ENCODE measurements at places on chromosomes 16 and 17.

DNA sequence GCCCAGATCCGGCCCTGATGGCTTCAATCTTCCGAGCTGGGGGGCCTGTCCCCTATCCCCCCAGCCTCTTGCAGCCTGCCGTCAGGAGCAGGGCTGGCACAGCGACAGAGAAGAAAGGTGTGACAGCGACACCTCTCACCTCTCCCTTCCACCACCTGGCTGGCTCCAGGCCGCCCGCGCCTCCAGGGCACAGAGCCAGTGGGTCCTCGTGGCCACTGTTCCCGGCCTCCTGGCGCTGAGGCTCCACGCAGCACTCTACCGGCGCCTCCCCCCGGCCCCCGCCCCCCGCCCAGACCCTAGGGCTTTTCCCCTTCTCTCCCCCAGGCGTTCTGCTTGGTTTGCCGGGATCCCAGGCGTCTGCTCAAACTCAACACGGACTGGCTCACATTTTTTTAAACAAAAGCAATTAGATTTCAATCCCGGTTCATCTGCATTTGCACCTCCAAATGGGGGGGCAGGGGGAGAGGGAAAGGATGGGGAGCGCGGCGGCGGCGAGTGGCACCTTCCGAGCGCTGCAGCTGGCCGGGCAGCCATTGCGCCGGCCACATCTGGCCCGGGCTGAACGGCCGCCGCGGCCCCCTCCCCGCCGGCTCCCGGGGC, 12.8 kb upstream of the CBX8 start:
- no peak for DNase-seq

DNA sequence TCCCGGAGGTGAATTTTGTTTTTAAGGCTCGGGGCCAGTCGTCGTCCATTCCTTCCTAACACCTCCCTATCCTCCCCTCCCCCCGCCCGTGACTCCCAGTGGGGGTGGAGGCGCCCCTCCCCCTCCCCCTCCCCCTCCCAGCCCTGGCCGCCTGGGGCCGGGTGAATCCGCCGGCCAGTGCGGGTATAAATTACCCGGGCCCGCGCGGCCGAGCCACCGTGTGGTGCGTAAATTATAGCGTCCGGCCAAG, 2.0 kb upstream of the GSE1 start:
- DNase-seq, result no peak

- DNase-seq, result no peak
These were observed 29.2 kb upstream of the WFIKKN2 start for GRCh38 chr17:50806141-50806643.

DNA sequence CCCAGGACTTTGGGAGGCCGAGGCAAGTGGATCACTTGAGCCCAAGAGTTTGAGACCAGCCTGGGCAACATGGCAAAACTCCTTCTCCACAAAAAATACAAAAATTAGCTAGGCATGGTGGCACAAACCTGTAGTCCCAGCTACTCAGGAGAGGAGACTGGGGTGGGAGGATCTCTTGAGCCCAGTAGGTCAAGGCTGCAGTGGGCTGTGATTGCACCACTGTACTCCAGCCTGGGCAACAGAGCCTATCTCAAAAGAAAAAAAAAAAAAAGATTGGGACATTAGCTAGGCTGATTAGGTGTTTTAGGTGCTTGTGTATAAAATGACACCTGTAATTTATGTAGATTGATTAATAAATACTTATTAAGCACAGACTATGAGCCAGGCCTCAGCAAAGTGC, 10.1 kb downstream of the GFOD2 start:
- no peak for DNase-seq

GRCh38 chr17:73795730-73796129, 151.5 kb upstream of the SDK2 start:
- DNase-seq, result no peak

GRCh38 chr17:4006745-4007211, 42.5 kb upstream of the ATP2A3 start:
- no peak for DNase-seq

- no peak for DNase-seq
These were observed 26.5 kb downstream of the MAP1LC3B start for GRCh38 chr16:87418644-87419043.

GRCh38 chr17:72622661-72623433, 469.6 kb downstream of the SLC39A11 start:
- DNase-seq, result no peak

DNA sequence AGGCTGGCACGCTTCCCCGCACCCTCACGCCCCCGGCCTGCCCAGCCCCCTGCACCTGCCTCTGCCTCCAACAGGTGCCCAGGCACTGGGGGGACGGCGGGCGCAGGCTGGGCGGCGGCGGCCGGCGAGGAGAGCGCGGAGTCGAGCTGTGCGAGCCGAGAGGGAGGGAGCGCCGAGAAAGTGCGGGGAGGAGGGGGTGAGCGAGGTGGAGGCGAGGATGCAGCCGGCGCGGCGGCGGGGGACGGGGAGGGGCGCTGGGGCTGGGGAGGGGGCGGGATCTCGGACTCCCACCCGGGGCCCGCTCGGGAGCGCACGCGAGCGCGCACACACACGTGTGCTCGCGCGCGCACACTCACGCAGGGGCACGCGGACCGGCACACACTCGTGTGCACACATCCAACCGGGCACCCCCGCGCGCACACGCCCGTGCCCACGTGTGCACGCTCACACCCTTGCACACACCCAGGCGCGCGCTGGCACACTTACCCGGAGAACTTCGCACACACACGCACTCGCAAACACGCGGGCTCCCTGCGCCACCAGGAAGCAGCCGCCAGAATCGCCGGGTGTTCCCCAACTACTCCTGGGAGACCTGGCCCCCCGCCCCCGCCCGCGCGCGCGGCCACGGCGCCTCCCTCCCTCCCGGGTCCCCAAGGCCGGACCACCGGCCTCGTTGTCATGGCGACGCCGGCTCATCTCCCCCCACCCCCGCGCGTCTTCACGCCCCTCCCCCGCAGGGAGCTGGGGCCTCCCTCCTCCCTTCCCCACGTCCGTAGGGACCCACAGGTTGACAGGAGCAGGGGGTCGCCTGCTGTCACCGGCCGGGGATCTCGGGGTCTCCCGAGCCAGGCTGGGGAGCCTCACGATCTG, at the start of gene DOC2A:
Gene DOC2A, minus strand, starts transcription at position 184 of the 870 bp plus-strand sequence. CDS start 805 bp downstream, outside the sequence.
- no peak for DNase-seq

GRCh38 chr17:64256913-64257807, 5.9 kb downstream of the TEX2 start:
- DNase-seq, result no peak

DNA sequence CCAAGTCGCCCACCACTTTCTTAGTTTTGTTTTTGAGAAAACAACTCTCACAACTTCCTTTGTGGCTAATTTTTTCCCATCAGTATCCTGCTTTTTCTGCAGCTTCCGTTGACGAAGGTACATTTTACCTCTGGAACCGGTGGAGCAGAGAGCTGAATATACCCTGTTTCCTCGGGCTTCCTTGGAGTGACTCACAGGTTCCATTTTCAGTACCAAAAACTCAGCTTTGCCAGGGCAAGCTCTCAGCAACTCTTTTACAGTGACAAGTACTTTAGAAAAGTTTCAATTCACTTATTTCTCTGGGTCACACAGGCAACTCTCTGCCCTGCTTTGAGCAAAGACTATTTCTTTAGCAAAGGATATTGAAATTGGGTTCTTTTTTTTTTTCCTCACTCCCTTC, 318.9 kb downstream of the SNX29 start:
- peak; percentile 14 for DNase-seq

- peak; percentile 47 for DNase-seq
These were observed 63.6 kb downstream of the NUP93 start for GRCh38 chr16:56793492-56793891.

GRCh38 chr16:67294938-67295361, 15.6 kb downstream of the PLEKHG4 start:
- no peak for DNase-seq

GRCh38 chr16:76294396-76295214, 17.4 kb downstream of the CNTNAP4 start:
- DNase-seq, result no peak

- DNase-seq, result peak; percentile 33
These were observed 604 bp downstream of the HS3ST3B1 start for GRCh38 chr17:14301279-14302090.

- DNase-seq, result no peak
These were observed 64.3 kb downstream of the IRX6 start for GRCh38 chr16:55388131-55388862.

GRCh38 chr16:84339311-84339710, 29.0 kb upstream of the ATP2C2 start:
- no peak for DNase-seq

DNA sequence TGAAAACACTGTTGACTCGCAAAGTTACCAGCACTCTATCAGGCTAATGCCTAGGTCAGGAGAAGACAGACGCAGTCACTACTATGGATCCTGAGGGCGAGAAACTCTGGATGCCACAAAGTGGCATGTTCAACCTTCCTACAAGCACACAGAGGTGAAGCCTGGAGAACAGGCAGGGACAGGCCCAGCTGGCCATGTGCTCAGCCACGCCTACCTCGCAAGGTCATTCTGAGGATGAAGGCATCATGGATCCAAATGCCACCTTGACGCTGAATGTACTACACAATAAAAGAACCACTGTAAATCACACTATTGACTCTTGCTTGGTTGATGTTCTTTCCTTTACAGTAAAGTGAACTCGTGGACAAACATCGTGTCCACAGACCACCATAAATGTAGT, 85.8 kb downstream of the ANKRD11 start:
- DNase-seq, result no peak

GRCh38 chr17:34758316-34758715, 178.9 kb downstream of the TMEM132E start:
- no peak for DNase-seq

GRCh38 chr17:49031965-49032928, 35.1 kb downstream of the IGF2BP1 start:
- peak; percentile 86 for DNase-seq

DNA sequence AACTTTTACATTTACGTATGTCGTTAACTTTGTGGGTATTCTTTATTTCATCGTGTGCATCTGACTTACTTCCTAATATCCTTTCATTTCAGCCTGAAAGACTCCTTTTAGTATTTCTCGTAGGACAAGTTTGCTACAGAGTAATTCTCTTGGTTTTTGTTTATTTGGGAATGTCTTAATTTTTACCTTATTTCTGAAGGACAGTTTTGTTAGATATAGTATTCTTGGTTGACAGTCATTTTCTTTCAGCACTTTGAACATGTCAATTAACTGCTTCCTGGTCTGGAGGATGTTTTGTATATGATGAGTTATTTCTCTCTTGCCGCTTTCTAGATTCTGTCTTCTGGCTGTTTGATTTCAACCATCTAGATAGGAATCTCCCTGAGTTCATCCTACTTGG, 109.2 kb upstream of the NACA2 start:
- no peak for DNase-seq

GRCh38 chr16:74153773-74154172, 142.8 kb upstream of the PSMD7 start:
- DNase-seq, result no peak

DNA sequence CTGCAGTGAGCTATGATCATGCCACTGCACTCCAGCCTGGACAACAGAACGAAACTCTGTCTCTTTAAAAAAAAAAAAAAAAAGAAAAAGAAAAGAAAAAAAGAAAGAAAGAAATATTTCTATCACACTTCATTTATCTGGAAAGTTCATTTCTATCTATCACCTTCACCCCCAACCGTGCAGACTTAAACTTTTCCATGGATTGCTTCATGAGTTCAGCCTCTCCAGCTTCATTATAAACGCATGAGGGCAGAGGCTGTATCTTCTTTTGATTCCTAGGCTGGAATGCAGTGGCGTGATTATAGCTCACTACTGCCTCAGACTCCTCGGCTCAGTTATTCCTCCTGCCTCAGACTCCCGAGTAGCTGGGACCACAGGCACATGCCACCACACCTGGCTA, 28.2 kb downstream of the MRC2 start:
- DNase-seq, result no peak

DNA sequence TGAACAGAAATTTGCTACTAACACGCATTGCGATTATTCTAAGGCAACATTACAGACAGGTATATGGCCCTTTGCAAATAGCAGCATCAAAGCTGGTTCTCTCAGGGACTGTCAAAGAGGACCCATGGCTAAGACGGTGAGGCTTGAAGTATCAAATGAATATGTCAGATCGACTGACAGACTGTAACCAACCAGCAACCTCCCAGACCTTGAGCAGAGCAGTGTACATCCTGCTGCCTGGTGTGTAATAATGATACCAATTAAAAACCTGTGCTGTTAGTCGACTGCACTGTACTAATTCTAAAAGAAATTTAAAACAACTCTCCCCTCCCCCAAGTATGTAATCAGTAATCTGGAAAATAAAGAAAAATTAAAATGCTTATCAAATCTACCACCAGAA, 35.9 kb upstream of the GHDC start:
- DNase-seq, result no peak

- DNase-seq, result no peak
These were observed 6.3 kb upstream of the EXOSC6 start for GRCh38 chr16:70258065-70258464.

DNA sequence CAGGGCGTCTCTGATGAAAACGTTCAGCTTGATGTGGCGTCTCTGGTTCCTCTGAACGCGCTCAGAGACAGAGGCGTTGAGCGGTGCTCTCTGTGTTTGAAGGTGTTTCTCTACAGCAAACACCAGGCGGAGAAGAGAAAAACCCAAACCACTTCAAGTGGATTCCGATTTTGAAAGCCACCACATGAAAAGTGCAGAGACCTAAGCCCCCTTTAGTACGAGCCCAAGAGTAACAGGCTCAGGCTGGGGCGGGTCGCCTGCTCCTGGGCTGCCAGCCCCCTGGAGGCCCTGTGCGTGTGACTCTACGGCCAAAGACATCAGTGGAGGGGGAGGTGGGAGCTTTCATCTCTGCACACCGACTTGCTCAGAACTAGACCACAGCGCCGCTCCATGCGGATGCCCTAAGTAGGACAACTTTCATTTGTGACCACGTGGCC, 328.4 kb downstream of the MAF start:
- DNase-seq, result no peak

GRCh38 chr17:41987642-41988041, 21.0 kb downstream of the CNP start:
- no peak for DNase-seq

DNA sequence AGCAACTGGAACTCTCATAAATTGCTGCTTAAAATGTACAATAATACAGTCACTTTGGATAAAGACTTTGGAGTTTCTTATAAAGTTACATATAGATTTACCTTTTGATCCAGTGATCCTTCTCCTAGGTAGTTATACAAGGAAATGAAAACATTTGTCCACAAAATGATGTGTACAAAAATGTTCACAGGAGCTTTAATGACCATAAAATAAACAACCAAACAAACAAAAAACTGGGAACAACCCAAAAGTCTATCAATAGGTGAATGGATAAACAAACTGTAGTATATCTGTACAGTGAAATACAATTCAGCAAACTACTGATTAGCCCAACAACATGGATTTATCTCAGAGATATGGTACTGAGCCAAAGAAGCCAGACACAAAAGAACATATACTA, 37.6 kb downstream of the TTLL6 start:
- no peak for DNase-seq

DNA sequence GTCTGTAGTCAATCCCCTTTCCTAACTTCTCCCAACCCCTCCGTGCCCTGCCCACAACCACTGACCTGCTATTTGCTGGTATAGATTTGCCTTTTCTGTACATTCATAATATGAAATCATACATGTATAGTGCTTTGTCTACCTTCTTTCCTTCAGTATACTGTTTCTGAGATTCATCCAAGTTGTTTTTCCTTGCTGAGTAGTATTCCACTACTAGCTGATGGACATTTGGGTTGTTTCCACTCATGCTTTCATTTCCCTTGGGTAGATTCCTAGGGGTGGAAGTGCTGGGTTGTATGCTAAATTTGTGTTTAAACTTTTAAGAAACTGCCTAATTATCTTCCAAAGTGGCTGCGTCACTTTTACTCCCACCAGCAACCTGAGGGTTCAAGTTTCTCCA, 27.7 kb downstream of the CSNK2A2 start:
- DNase-seq, result no peak

GRCh38 chr16:20949660-20950059, 49.1 kb downstream of the LYRM1 start:
- no peak for DNase-seq
